ENCODE measurements at places on chromosomes 11 and 22.

DNA sequence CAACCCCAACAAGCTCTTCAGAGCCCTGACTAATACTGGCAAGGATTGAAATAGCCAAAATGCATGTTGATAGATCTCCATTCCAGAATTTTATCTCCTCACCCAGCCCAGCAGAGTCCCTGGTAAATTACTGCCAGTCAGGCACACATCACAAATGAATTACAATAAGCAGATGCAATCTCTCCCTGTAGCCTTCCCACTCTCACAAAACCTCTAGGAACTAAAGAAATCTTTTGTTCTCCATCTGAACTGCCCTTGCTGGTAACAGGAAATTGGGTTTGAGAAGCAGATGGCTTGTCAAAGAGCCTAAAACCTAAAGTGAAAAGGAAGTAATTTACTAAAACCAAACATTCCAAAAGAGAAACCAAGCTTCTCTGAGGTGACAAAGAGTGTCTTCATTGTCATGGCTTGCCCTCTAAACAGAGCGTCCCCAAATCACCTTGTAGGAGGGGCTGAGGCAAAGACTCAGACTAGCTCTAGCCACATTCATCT, 59.5 kb downstream of the FAM168A start:
- DNase-seq: no peak

DNA sequence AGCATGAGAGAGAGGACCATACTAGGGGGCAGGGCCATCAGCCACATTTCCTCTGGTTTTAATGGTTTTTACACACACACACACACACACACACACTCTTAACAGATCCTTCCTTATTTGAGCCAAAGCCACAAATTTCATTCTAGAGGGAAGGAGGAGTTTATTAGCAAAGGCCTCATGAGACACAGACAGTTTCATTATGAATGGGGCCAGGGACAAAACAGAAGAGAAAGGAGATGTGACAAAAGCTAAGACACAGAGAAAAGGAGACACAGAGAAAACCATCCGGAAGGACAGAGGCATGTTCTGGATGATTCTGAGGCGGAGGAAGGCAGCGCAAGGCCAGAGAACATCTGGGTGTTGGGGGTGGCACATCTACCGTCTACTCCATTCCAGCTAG, 32.2 kb upstream of the ARFGAP3 start:
- no peak for DNase-seq

DNA sequence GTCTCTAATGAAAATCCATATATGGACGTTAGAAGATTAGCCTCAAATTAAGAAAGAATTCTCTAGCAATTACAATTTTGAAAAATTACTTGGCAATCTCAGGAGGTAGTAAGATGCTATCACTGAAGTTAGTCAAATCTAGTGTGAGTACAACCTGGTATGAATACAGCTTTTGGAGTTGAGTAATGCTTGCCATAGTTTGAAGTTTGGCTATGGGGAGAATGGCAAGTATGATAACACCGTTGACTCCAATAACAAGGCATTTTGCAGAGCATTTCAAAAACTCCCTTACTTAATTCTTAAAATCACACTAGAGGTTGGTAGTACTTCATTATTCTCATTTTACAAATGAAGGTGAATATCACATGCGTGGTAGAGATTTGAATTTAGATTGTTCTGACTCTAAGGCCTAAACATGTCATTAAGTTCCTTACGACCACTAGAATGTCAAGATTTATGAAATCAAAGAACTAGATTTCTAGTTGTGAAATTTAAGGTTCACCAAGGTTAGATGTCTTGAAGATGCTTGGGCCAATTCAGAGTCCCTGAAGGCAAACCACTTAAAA, 355.4 kb downstream of the ETS1 start:
- no peak for DNase-seq

DNA sequence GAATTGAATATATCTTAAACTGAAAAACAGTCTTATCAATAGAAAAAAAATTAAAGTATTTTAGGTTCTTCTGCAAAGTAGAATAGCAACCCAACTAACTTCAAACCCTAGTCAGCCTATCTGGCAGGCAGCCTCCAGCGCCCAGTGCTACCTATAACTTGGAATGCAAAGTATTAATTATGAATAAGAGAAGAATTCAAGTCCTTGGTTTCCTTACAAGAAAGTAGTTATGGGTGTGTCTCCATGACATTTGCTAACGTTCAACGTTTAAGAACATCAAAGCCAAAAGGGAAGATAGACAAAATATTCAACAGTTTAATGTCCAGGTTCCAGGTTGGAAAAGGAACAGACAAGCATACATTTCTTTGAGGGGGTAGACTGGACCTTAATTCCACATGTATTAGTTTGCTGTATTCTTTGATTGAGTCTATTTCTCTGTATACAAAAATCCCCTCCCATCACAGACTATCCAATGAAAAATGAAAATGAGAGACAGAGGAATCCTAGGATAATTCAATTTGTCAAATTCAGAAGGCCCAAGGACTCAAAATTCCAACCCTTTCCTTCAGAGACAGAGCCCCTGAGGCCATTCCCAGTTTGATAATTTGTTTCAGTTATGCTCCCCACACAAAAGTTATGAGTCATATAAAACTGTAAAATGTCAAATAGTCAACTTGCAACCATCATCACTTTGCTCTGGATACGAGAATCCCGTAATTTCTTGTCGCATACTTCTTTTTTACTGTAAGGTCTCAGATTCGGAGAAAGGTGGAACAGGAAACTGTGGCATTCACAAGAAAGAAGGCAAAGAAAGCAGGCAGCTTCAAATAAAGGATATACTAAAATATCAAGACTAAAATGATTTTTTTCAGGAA, 83.7 kb upstream of the CHRM4 start:
- DNase-seq: no peak

GRCh38 chr22:45014654-45015053, 4.8 kb upstream of the PHF21B start:
- DNase-seq: no peak

- DNase-seq: no peak
Observed at GRCh38 chr11:128733440-128734102, 39.7 kb downstream of the FLI1 start.

- DNase-seq: no peak
Observed at GRCh38 chr11:112163875-112164685, at the start of gene IL18. TSS of gene IL18 (minus strand) at chr11:112164094. CDS start at chr11:112155053, 9,041 bp downstream.

DNA sequence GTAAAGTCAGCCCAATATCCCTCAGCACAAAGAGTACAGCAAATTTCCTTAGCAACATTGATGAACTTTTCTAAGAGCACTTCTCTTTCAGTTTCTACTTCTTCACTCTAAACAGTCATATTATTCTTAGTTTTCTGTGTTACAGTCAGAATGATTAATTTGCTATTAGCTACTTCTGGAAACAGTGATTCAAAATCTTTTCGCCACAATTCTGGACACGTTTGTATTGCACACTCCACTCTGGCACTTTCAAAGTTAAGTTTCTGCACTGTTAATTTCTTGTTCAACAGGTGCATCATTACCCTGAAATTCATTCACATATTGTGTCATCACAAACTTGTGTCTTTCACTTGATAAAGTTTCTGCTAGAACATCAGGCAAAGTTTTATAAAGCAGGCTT, 22.5 kb downstream of the ABTB2 start:
- no peak for DNase-seq

GRCh38 chr11:103794262-103794661, 242.2 kb upstream of the DDI1 start:
- DNase-seq: no peak

DNA sequence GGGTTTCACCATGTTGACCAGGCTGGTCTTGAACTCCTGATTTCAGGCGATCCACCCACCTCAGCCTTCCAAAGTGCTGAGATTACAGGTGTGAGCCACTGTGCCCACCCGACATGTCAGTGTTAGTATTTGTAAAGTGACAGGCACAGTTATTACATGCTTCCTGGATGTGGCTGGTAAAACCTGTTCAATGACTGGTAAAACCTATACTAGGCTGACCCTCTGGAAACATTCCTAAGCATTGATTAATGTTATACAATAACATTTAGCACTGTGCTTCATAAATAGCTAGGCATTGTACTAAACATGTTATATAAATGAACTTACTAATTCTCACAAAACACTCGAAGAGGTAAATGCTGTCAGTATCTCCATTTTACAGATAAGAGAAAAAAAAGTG, 20.9 kb upstream of the JHY start:
- DNase-seq: no peak

- DNase-seq: no peak
Observed at GRCh38 chr11:3231851-3232744, at the start of gene MRGPRE. TSS of gene MRGPRE (minus strand) at chr11:3232417. CDS start at chr11:3228799, 3,618 bp downstream.

- DNase-seq: no peak
Observed at GRCh38 chr11:91100427-91100826, 877.6 kb upstream of the CHORDC1 start.

DNA sequence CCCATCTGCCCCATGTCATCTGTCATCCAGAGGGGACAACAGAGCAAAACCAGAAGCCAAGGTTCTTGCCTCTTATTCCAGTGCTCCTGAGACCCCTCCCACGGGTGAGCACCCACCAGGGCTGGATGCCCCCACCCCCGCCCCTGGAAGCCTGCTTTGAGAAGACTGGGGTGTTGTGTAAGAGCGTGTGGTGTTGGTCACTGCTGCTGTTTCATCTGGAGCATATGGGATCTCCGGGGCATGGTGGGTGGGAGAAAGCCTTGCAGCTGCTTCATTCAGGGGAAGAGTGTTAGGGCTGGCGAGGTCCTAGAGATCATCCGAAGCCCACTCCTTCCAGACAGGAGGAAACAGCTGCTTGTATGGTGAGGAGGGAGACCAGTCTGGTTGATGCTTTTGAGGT, 54.1 kb downstream of the CHRDL2 start:
- no peak for DNase-seq

- DNase-seq: no peak
Observed at GRCh38 chr11:17561111-17561415, 14.0 kb downstream of the OTOG start.

- DNase-seq: no peak
Observed at GRCh38 chr11:33575311-33575710, 125.3 kb downstream of the C11orf91 start.

GRCh38 chr22:36807627-36808026, 9.2 kb downstream of the PVALB start:
- no peak for DNase-seq

- DNase-seq: no peak
Observed at GRCh38 chr11:7165911-7166310, 77.1 kb downstream of the RBMXL2 start.

DNA sequence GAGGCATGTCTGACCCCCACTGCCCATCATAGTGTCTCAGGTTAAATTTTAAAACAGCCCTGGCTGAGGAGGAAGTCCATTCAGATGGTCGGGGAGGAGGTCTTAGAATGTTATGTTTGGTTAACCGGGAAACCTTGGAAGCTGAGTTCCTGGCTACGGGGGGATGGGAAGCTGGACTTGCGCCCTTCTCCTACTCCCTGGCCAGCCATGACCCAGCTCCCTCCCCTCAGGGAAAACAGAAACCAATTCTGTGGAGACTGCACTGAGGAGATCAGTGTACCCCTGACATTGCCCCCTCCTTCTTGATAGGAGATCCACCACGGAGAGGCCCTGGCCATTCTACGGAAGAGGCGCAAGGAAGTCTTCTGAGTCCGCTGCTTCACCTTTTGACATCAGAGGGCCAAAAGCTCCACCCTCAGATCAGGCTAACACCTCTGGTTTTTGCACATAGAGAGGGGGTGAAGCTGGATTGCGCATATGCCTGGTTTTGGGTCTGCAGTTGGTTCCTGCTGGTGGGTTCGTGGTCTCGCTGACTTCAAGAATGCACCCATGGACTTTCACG, 2.7 kb upstream of the KRTAP5-9 start:
- DNase-seq: no peak

- DNase-seq: no peak
Observed at GRCh38 chr11:44450295-44450932, 115.0 kb upstream of the CD82 start.

- no peak for DNase-seq
Observed at GRCh38 chr22:26442086-26442756, 13.2 kb downstream of the ASPHD2 start.

- no peak for DNase-seq
Observed at GRCh38 chr22:39515266-39516050, 4.9 kb upstream of the ATF4 start.

DNA sequence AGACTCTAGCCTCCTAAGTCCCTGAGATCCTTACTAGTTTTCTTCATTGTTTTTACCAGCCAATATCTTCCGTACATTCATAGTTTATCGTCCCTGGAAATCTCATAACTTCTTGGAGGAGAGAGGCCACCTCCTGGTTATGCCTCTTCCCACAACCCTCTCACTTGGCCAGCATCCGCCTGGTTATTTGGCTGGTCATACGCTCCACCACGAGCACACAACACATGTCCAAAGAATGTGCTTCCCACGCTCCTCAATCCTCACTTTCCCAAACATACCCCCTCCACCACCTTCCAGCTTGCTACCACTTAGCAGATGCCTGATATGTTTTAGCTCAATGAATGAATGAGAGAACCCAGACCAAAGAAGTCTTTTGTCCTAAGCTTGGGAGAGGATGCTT, 83.5 kb upstream of the EIF3D start:
- no peak for DNase-seq

DNA sequence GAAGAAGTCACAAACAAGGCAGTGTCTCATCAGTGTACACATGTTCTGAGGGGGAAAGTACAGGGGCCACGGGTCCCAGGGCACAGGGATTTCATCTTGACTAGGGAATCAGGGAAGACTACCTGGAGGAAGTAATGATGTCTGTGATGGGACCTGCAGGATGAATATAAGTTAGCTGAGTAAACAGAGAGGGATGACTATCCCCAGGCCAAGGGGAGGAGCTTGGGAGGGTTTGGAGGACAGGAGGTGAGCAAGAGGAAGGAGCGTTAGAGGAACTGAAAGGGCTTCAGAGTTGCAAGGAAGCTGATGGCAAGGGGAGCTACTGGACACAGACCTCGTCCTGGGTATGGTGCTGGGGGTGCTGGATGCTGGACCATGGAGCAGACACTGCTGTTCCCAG, 56.4 kb downstream of the TRAF6 start:
- no peak for DNase-seq

GRCh38 chr11:26865703-26866102, 128.2 kb upstream of the FIBIN start:
- DNase-seq: no peak

- DNase-seq: no peak
Observed at GRCh38 chr11:128878455-128878854, 11.4 kb upstream of the KCNJ1 start.

- DNase-seq: no peak
Observed at GRCh38 chr11:32115446-32115845, 24.6 kb downstream of the RCN1 start.

- DNase-seq: no peak
Observed at GRCh38 chr11:108871152-108871551, 206.3 kb downstream of the DDX10 start.

- DNase-seq: no peak
Observed at GRCh38 chr22:50630376-50630775, 2.4 kb upstream of the ARSA start.

Measured in stimulated activated CD4-positive, alpha-beta T cell treated with anti-CD3 and anti-CD28 coated beads, TNF-alpha, amount 100 ng/mL, for 48 hours (primary cell).